Stimulated activated CD4-positive, alpha-beta T cell treated with anti-CD3 and anti-CD28 coated beads, Interleukin-4, amount 100 ng/mL, for 1 hour (primary cell): ENCODE measurements at places on chromosomes 5 and 9.

- DNase-seq, result no peak
Measured at GRCh38 chr9:114172981-114173833, 17.9 kb downstream of the COL27A1 start.

GRCh38 chr5:175816348-175816747, 55.0 kb upstream of the CPLX2 start:
- DNase-seq, result no peak

GRCh38 chr5:91283899-91284298, 99.2 kb downstream of the ARRDC3 start:
- no peak for DNase-seq

GRCh38 chr9:134204991-134205578, 40.7 kb upstream of the RNU6ATAC start:
- no peak for DNase-seq
